ENCODE measurements at places on chromosomes 4 and X.

GRCh38 chrX:101677028-101677427 lies 17.4 kb upstream of the ARMCX2 start:
- H3K27ac ChIP-seq, result no peak overlapping the region
- no peak for DNase-seq
- H3K4me1 ChIP-seq, result peaks cover 3% of the 10 kb centered on the region
- H3K36me3 ChIP-seq, result no peaks in the 10 kb centered on the region
- no peak overlapping the region for H3K4me3 ChIP-seq

- no peak for DNase-seq
- no peaks in the 10 kb centered on the region for H3K4me1 ChIP-seq
- no peak overlapping the region for H3K27ac ChIP-seq
- no peaks in the 10 kb centered on the region for H3K27me3 ChIP-seq
- no peak overlapping the region for H3K4me3 ChIP-seq
Observed at GRCh38 chrX:130669233-130669632, 233.8 kb downstream of the ENOX2 start.

GRCh38 chrX:86171366-86171765 lies 23.1 kb downstream of the DACH2 start:
- DNase-seq, result no peak
- no peaks in the 10 kb centered on the region for H3K4me1 ChIP-seq
- H3K27ac ChIP-seq, result no peak overlapping the region
- H3K4me3 ChIP-seq, result no peak overlapping the region
- no peaks in the 10 kb centered on the region for H3K36me3 ChIP-seq

DNA sequence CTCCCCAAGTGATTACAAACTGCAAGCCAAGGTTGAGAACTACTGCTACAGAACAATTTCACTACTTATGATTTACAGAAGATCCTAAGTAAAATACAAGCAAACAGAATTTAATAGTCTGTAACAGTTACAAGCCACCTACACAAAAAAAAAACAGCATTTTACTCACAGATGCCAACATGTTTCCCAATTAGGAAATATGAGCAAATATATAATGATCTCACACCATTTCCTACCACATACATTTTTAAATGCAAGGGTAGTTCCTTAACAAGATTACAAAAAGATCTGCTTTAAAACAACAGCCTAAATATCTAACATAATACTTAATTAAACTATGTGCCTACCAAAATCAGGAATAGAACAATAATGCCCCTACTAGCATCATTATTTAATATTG lies 63.4 kb downstream of the EFHC2 start:
- no peak for DNase-seq
- H3K4me3 ChIP-seq, result no peak overlapping the region
- no peaks in the 10 kb centered on the region for H3K27me3 ChIP-seq
- no peaks in the 10 kb centered on the region for H3K36me3 ChIP-seq
- H3K4me1 ChIP-seq, result no peaks in the 10 kb centered on the region

- DNase-seq, result no peak
- no peaks in the 10 kb centered on the region for H3K36me3 ChIP-seq
- no peaks in the 10 kb centered on the region for H3K4me1 ChIP-seq
- no peak overlapping the region for H3K27ac ChIP-seq
Observed at GRCh38 chrX:110425222-110426154, 66.8 kb downstream of the RTL9 start.

GRCh38 chr4:150006197-150006596 lies 72.0 kb upstream of the DCLK2 start:
- H3K27ac ChIP-seq, result no peak overlapping the region
- peaks cover 13% of the 10 kb centered on the region for H3K4me1 ChIP-seq
- H3K4me3 ChIP-seq, result no peak overlapping the region
- H3K36me3 ChIP-seq, result no peaks in the 10 kb centered on the region
- DNase-seq, result no peak

DNA sequence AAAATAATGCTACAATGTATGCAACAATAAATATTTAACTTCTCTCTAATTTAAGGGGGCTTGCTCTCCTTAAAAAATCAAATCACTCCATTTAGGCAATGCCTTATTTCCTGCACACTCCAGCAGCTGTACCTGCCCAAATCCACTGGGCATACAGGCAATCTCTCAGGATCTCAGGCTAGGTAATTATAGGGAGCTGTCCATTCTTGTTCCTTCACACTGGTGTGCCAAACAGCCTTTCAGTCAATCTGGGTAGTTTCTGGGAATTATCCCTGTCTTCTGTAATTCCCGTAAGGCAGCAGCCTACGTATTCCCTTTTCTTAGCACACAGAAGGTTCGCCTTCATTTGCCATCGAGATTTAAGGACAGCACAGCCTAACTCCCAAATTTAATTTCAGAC lies 922.6 kb upstream of the SLIT2 start:
- DNase-seq, result no peak
- no peak overlapping the region for H3K4me3 ChIP-seq
- no peaks in the 10 kb centered on the region for H3K4me1 ChIP-seq
- H3K27ac ChIP-seq, result no peak overlapping the region
- H3K36me3 ChIP-seq, result no peaks in the 10 kb centered on the region

DNA sequence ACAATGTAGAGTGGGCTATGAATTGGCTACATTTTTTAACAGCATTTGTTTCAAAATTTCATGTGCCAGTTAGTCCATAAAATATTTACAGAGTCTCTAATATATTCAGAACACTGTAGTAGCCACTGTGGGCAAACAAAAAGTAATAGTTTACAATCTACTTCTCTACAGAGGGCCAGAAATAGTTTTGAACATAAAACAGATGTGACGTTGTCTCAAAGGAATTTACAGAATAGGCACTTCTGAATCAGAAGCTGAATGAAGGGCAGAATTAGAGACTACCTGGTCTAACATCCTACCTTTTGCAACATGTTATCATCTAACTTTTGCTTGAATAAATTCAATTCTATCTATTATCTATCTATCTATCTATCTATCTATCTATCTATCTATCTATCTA lies 811.9 kb upstream of the EPHA5 start:
- no peak overlapping the region for H3K4me3 ChIP-seq
- H3K4me1 ChIP-seq, result no peaks in the 10 kb centered on the region
- no peaks in the 10 kb centered on the region for H3K36me3 ChIP-seq
- no peaks in the 10 kb centered on the region for H3K27me3 ChIP-seq
- DNase-seq, result no peak
- no peak overlapping the region for H3K27ac ChIP-seq

GRCh38 chrX:20452487-20452886 lies 185.8 kb upstream of the RPS6KA3 start:
- no peaks in the 10 kb centered on the region for H3K4me1 ChIP-seq
- H3K36me3 ChIP-seq, result no peaks in the 10 kb centered on the region
- no peak overlapping the region for H3K4me3 ChIP-seq
- no peak overlapping the region for H3K27ac ChIP-seq
- no peaks in the 10 kb centered on the region for H3K27me3 ChIP-seq

- H3K27ac ChIP-seq, result no peak overlapping the region
- no peaks in the 10 kb centered on the region for H3K27me3 ChIP-seq
- no peaks in the 10 kb centered on the region for H3K4me1 ChIP-seq
- H3K4me3 ChIP-seq, result no peak overlapping the region
- no peak for DNase-seq
Observed at GRCh38 chrX:73289039-73289438, 74.4 kb upstream of the NAP1L2 start.

DNA sequence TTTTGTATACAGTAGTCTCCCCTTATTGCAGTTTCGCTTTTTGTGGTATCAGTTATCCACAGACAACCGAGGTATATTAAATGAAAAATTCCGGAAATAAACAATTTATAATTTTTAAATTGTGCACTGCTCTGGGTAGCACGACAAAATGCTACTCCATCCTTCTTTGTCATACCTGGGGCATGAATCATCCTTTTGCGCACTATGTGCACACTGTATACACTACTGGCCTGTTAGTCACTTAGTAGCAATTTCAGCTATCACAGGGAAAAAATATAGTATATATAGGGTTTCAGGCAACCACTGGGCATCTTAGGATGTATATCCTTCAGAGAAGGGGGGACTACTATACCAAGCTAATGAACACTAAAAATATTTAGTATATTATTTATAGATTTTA lies 198.8 kb upstream of the FAT4 start:
- H3K36me3 ChIP-seq, result no peaks in the 10 kb centered on the region
- no peak overlapping the region for H3K4me3 ChIP-seq
- H3K4me1 ChIP-seq, result peaks cover 2% of the 10 kb centered on the region

DNA sequence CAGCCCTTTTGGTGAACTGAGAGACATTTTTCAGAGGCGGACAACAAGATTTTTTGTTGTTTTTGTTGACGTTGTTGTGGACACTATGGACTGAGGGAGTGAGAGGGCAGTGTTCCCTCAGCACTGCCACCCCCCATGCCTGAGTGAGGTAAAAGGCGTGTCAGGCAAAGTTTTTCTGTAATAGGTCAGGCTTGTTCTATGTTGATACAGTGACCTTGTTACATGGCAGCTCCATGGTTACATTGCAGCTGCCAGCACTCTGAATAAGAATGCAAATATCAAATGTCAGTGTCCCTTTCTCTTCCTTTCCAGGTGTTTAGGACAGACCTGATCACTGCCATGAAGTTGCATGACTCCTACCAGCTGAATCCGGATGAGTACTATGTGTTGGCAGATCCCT lies 36.6 kb downstream of the JADE1 start:
- peaks cover 98% of the 10 kb centered on the region for H3K36me3 ChIP-seq
- no peak overlapping the region for H3K4me3 ChIP-seq
- H3K27me3 ChIP-seq, result no peaks in the 10 kb centered on the region
- no peak overlapping the region for H3K27ac ChIP-seq

GRCh38 chrX:47191806-47192401 lies 1.7 kb upstream of the UBA1 start:
- no peak overlapping the region for H3K27ac ChIP-seq
- H3K27me3 ChIP-seq, result peaks cover 5% of the 10 kb centered on the region
- peak overlapping the region; percentile 80 for H3K4me3 ChIP-seq
- no peak for DNase-seq
- peaks cover 19% of the 10 kb centered on the region for H3K4me1 ChIP-seq
- H3K36me3 ChIP-seq, result peaks cover 29% of the 10 kb centered on the region

DNA sequence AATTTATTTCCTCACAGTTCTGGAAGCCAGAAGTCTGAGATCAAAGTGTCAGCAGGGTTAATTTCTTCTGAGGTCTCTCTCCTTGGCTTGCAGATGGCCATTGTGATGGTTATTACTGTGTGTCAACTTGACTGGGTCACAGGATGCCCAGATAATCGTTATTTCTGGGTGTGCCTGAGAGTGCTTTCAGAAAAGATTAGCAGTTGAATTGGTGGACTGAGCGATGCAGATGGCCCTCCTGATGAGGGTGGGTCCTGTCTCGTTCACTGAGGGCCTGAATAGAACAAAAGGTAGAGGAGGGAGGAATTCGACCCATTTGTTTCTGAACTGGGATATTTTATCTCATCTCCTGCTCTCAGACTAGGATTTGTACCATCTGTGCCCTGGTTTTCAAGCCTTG lies 15.7 kb downstream of the SMIM43 start:
- no peak for DNase-seq
- no peak overlapping the region for H3K27ac ChIP-seq
- H3K27me3 ChIP-seq, result no peaks in the 10 kb centered on the region
- no peaks in the 10 kb centered on the region for H3K36me3 ChIP-seq
- H3K4me1 ChIP-seq, result peaks cover 5% of the 10 kb centered on the region

GRCh38 chr4:165393051-165393450 lies 14.2 kb downstream of the CPE start:
- H3K4me1 ChIP-seq, result no peaks in the 10 kb centered on the region
- H3K4me3 ChIP-seq, result no peak overlapping the region
- H3K36me3 ChIP-seq, result no peaks in the 10 kb centered on the region
- H3K27me3 ChIP-seq, result no peaks in the 10 kb centered on the region
- H3K27ac ChIP-seq, result no peak overlapping the region

DNA sequence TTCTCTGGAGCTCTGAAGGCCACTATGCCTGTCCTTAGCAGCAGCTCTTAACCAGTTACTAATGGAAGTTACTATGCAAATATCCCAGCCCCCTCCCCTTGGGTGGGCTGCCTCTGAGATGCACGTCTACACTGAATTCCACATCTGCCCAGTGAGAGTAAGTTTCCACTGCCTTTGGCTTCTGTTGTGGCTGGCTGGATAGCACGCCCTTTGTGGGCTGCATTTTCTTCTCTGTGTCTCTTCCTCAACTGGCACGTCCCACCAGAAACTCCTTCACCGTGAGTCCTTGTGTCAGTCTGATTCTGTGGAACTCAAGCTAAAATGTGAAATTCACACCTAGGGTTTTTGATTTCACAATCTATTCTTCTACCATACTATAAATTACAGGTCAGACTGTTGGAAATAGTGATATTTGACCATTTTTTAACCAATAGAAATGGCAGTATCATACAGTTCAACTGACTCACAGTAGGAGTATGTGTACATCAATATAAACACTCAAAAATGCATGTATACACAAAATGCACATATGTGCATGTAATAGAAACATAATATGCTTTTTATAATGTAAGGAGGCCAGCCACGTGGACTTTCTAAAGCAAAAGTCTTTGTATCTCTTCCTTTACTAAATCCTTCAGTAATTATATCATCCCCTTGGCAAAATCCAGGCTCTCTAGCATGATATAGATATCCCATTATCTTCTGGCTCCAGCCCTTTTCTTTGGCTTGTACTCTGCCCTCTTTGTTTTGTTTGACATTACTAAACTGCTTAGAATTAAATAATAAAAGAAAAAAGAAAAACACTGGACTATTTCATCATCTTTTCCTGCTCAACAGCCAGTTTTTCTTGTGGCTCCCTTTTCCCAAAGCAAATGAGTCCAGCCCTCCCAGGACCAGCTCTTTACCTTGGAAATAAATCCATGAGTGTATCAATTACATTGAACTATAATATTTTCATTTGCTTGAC lies 33.2 kb upstream of the LDB2 start:
- no peaks in the 10 kb centered on the region for H3K36me3 ChIP-seq
- H3K27ac ChIP-seq, result no peak overlapping the region
- H3K4me3 ChIP-seq, result no peak overlapping the region
- H3K27me3 ChIP-seq, result no peaks in the 10 kb centered on the region

GRCh38 chr4:156800463-156800862 lies 171.1 kb downstream of the PDGFC start:
- H3K27me3 ChIP-seq, result no peaks in the 10 kb centered on the region
- peaks cover 2% of the 10 kb centered on the region for H3K4me1 ChIP-seq
- H3K4me3 ChIP-seq, result no peak overlapping the region
- no peak overlapping the region for H3K27ac ChIP-seq

GRCh38 chr4:102678107-102678506 lies 82.7 kb downstream of the MANBA start:
- H3K4me3 ChIP-seq, result no peak overlapping the region
- H3K27ac ChIP-seq, result no peak overlapping the region
- DNase-seq, result no peak
- peaks cover 2% of the 10 kb centered on the region for H3K4me1 ChIP-seq

GRCh38 chr4:6556263-6556662 lies 18.7 kb upstream of the MAN2B2 start:
- no peaks in the 10 kb centered on the region for H3K27me3 ChIP-seq
- DNase-seq, result no peak
- no peaks in the 10 kb centered on the region for H3K4me1 ChIP-seq
- no peak overlapping the region for H3K27ac ChIP-seq
- H3K4me3 ChIP-seq, result peak overlapping the region; percentile 3
